ENCODE measurements at places on chromosomes 16 and 17.

DNA sequence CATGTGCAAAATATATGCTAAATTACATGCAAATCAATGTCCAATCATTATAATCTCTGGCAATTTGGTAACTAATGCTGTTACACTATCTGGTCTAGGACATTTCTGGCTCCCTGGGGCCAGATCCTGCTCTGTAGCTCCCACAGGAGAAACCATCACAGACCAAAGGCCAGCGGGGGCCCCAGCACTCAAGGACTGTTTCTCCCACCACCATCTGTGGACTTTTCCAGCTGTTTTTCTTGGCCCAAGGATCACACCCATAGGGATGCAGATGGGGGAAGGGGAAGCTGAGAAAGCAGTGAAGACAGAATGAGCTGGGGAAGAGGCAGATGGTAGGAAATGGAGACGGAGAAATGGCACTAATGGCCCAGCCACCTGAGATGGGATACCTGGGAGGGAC, at the start of gene HIGD1B:
TSS of gene HIGD1B (plus strand) at position 298 of the 400 bp plus-strand sequence. CDS start 270 bp downstream, outside the sequence.
- peak; percentile 74 for DNase-seq

GRCh38 chr17:36930583-36930900, 6.7 kb upstream of the LHX1 start:
- DNase-seq = no peak

- no peak for DNase-seq
Observed at GRCh38 chr17:68397108-68397536, 60.2 kb downstream of the WIPI1 start.

- DNase-seq = no peak
Observed at GRCh38 chr16:70482624-70483023, 28.2 kb downstream of the FCSK start.

GRCh38 chr17:492022-492413, 139.4 kb upstream of the RPH3AL start:
- DNase-seq = no peak

DNA sequence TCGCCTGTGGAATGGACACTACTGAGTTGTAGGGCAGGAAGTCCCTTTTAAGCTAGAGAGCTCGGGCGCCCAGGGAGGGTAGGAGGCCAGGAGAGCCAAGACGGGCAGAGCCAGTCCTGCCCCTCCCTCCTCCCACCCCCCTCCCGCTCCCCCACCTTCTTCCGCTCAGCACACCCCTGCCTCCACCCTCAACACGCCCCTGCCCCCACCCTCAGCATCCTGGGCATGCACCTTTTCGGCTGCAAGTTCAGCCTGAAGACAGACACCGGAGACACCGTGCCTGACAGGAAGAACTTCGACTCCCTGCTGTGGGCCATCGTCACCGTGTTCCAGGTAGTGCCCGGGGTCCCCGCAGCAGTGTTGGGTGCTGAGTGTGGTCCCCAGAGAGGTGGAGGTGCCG, 18.3 kb downstream of the TPSG1 start:
- DNase-seq = no peak

DNA sequence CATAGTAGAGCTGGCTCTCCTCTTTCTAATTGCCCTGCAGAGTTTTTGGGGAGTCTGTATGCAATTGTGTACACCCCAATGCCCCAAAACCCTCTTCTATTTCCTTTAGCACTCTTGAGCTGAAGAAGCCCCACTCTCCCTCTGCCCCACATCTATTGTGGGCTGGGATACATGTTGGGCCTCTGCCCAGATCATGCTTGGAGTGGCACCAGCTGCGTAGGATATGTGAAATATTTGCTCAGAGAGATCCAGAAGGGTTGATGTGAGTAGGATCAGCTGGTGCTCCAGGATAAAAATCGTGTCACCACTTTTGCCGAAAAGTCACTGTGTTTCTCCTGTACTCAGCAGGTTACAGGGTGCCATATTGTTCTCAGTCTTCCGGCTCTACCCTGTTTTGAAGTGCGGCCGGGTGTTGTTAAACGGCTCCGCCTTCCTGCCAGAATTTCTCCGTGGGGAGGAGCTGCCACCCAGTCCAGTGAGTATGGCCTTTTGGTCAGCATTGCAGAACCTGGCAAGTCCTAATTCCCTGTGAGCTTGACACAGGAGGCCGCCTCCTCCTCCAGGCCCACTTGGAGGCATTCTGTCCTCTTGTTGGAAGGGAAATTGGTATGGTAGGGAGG, 664.5 kb downstream of the WWOX start:
- peak; percentile 90 for DNase-seq

DNA sequence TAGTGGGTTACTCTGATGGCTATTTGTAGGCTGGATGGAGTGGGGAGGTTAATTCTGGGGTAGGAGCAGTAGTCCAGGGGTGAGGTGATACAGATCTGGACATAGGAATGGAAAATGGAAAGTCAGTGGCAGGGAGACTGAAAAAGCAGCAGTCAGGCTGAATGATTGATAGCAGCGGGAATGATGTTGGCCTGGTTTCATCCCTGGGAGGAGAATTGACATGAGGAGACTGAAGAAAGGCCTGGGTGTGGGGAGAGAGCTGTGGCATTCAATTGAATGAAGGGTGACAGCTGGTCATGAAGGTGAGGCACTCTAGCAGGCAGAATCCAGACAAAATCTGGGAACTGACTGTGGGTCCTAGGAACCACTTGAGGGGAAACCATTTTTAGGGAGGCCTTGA, 34.7 kb upstream of the CLEC18A start:
- DNase-seq = no peak

- no peak for DNase-seq
Observed at GRCh38 chr16:74117798-74118197, 178.8 kb upstream of the PSMD7 start.

GRCh38 chr16:27313422-27314160, at the start of gene IL4R:
IL4R (plus strand) TSS chr16:27313974; CDS start chr16:27340204, 26,230 bp downstream.
- DNase-seq = peak; percentile 66

- no peak for DNase-seq
Observed at GRCh38 chr17:48787828-48788227, 29.2 kb downstream of the TTLL6 start.

- peak; percentile 62 for DNase-seq
Observed at GRCh38 chr17:58121925-58122324, 26.3 kb upstream of the OR4D1 start.

DNA sequence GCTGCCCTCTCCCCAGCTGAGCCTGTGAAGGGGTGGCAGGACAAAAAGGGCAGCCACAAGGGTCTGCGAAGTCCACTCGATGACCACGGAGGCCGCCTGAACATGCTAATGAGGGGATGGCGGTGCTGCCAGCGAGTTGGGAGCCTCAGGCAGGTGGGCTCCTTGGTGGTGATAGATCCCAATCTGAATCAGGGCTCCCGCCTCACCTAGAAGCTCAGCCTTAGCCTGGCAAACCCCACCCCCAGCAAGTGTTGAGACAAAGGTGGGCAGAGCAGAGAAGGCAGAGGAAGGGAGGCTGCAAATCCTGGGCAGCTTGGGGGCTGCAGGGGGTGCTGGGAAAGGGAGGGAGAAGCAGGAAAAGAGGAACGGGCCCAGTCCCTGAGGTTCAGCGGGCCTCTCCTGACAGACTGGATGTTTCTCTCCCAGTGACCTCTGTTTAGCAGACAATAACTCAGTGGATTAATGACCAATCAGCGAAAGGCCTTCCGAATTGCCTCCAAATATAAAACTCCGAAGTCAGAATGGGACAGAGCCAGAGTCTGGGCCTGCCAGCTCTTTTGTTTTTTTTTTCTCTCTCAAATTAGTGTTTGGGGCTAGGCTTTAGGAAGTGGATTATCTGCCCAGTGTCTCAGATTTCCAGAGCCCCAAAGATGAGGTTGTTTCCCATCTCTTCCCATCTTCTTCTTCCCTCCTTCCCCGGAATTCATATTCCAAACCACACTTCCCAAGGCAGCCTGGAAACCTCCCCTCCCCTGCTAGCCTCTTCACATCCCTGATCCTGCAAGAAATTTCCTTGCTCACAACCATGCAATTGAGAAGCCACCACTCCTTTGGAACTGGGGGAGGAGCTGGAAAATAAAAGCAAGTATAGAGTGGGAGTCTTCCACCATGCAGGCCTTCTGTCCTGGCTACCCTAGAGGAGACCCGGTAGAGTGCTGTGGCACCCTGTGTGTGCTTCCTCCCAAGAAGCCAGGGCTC, 15.2 kb upstream of the HOXB2 start:
- peak; percentile 77 for DNase-seq

GRCh38 chr16:14497245-14498082, 132.6 kb downstream of the PARN start:
- DNase-seq = no peak

DNA sequence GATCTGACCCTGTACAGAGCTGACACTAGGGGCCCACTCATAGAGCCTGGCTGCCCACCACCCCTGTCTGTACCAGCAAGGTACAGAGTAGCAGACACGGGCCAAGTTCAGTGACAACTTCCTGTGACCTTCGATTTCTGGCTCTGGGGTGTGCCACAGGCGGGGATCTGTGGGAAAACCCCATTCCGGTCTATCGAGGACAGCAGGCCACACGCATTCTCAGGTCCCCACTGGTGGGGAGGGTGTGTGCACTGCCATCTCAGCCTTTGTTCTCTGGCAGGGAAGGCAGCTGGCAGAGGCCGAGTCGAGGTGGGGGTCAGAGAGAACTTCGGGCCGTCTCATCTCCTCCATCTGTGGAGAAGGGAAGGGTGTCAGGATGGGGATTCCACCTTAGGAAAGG, 10.0 kb downstream of the NLE1 start:
- no peak for DNase-seq

DNA sequence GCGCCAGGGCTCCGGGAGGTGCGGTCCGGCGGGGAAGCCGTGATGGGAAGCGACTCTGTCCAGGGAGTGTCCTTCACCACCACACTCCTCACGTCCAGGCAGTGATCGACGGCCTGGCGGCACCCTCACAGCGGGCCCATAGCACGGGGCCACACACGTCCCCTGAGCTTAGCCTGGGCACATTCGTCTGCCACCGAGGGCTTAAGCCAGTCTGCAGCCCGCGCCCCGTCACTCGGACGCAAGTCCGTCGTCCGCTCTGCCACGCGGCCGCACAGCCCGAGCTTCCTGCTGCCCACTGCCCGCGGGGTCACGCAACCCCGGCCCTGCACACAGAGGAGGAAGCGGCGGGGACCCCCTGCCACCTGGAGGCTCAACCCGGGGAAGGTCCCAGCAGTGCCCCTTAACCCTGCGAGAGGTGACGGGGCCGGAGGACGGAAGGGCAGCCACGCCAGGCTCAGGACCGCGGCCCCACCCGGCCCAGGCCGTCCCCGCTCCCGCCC, 3.0 kb upstream of the TBX2 start:
- DNase-seq = peak; percentile 62

DNA sequence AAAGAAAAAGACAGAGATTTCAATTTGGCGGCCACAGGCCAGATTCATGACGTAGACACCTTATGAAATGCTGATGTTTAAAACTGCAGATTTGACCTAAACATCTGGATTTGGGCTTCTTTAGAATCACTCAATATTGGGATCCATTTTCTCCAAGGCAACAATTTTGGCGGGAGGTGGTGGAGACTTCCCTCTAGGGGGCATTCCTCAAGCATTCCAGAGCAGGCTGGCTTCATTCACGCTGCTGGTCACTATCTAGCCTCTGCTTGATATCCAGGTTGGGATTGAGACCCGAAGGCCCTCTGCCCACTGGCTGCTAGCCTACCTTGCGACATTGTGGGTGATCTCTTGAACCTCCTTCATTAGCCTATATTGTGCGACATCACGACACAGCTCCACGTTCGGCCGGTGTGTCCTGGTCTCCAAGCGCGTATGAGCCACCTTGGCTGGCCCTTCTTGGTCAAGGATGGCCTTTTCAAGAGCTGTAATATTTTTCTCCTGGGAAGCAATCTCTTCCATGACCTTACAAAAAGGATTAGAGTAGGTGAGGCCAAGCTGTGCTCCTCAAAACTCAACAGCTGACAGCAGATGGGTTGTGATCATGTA, 24.5 kb downstream of the FBXO39 start:
- no peak for DNase-seq

- no peak for DNase-seq
Observed at GRCh38 chr16:62665269-62665668, 629.0 kb upstream of the CDH8 start.

DNA sequence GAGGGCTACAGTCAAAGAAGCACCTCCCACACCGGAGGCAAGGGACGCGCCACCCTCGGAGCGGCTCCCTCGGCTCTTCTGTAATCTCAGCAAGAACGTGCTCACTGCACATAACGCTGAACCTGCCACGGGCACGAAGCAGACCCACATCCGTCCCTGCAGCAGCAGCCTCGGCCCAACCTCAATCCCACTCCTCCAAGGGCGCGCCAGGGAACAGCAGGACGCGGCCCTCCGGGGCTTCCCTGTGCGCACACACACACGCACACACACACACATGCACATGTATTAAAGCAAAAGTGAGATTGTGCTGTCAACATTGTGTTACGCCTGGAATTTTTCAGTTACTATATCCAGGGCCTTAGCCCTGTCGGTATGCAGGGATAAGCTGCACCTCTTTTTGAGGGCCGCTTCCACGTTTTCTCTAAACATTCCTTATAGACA, 54.0 kb downstream of the TBC1D16 start:
- no peak for DNase-seq

- DNase-seq = peak; percentile 24
Observed at GRCh38 chr17:29687596-29687995, 64.9 kb upstream of the CORO6 start.

- DNase-seq = peak; percentile 21
Observed at GRCh38 chr16:75320435-75320834, 69.0 kb upstream of the BCAR1 start.

GRCh38 chr17:75238684-75239191, 22.7 kb downstream of the GGA3 start:
- DNase-seq = peak; percentile 55

- DNase-seq = no peak
Observed at GRCh38 chr16:74083541-74083940, 213.1 kb upstream of the PSMD7 start.

- peak; percentile 45 for DNase-seq
Observed at GRCh38 chr16:49890876-49891275, 35.0 kb upstream of the ZNF423 start.

DNA sequence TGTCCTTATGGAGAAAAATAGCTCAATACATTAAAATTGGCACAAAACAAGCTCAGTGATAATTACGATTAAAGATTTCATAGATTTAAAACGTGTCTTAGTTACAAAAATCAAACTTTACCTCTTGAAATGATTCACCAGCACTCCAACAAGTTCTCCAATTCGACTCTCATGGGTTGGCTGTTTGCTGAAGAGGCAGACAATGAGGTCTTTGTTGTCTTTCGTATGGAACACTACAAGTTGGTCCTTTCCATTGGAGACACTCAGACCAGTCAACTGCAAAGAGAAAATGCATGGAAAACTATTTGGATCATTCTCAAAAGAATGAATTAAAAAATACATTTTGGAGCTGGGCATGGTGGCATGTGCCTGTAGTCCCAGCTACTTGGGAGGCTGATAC, 118.2 kb downstream of the CDK5R1 start:
- no peak for DNase-seq

- DNase-seq = no peak
Observed at GRCh38 chr17:18327093-18327492, 12.0 kb downstream of the SMCR8 start.

- DNase-seq = no peak
Observed at GRCh38 chr17:79786930-79787643, 9.1 kb downstream of the CBX2 start.

- no peak for DNase-seq
Observed at GRCh38 chr17:60332574-60332973, 59.4 kb downstream of the USP32 start.

DNA sequence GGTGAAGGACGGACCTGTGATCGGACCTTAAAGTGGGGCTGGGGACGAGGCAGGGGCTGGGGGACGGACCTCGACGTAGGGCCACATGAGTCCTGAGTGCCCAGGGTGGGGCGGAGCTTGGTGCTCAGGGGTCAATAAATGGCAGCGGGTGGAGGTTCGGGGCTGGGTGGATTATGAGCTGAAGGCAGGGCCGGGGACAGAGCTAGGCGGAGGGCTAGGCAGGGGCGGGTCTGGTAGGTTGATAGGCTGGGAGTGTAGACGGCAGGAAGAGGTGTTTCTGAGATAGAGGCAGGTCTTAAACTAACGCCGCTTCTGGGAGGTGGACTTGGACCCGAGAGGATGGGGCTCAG, 733 bp downstream of the CHRNB1 start:
- no peak for DNase-seq
